Cerebellar cortex (tissue), 1 donor: ENCODE measurements at places on chromosomes 2 and 18.
A peak's percentile ranks its signal among the peaks of the same experiment; 100 is the strongest.

- DNase-seq = no peak
Measured at GRCh38 chr2:109563980-109564550, 49.7 kb downstream of the SEPTIN10 start.

DNA sequence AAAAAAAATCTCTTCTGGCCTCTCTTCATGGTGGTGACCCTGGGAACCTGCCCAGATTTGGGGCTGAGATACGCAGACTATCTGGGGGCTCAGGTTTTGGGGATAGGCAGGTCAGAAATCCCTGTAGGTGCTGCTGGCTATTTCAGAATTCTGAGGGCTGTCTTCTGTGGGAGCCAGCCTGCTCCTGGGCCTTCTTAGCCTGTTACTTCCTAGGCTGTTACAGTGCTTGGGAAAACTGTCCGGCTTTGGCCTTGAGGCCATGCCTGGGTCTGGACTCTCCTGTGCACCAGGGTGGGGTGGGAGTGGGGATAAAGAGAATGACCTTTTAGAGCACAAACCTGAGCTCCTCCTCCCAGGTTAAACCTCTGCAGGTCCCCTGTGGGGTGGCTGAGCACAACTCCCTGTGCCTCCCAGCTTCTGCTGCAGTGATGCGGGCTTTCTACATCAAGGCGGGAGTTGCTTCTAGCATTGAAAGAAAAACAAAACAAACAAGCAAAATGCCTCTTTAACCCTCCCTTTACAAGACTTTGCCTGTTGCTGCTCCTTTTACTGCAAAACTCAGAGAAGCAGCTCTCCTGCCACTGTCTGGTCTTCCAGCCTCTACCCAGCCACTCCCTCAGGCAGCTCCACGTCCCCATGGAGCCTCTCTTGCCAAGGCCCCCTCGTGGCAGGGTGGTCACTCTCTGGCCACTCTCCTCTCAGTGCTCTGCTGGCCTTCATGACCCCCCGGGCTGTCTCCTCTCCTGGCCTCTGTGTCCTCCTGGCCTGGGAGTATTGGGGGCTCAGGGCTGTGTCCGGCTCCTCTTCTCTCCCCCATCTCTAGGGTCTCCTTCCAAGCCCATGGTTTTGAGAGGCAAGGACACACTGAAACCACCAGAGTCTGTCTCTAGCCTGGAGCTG, 293.0 kb upstream of the HS6ST1 start:
- no peak for DNase-seq

DNA sequence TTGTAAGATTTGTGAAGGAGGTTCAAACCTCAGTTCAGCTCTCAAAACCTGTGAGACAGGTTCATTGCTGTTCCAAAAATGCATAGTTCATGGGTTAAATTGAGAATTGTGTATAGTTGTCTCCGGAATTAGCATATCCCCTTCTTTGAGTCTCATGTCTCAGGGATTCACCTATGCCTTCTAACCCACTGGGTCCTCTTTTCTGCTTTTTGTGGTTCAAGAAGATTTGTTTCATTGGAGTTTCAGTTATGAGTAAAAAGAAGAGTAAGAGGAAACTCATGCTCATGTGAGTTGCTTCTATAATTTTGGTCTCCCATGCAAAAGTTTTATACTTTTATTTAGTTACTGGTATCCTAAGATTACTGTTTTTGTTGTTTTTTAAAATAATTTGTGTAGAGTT, 1219.8 kb upstream of the ZEB2 start:
- no peak for DNase-seq

- no peak for DNase-seq
Measured at GRCh38 chr2:226299771-226300170, 499.8 kb downstream of the IRS1 start.

GRCh38 chr2:64831134-64831976, 157.8 kb upstream of the SLC1A4 start:
- peak; percentile 69 for DNase-seq

- no peak for DNase-seq
Measured at GRCh38 chr2:88855620-88856408, 164.3 kb downstream of the RPIA start.

- DNase-seq = peak; percentile 17
Measured at GRCh38 chr2:178256382-178257042, 62.2 kb downstream of the OSBPL6 start.

- no peak for DNase-seq
Measured at GRCh38 chr18:72674710-72675109, 130.6 kb upstream of the CBLN2 start.

- DNase-seq = no peak
Measured at GRCh38 chr2:224185023-224185601, 146.0 kb upstream of the SERPINE2 start.

GRCh38 chr2:166170356-166170755, 42.5 kb upstream of the SCN1A start:
- DNase-seq = no peak

DNA sequence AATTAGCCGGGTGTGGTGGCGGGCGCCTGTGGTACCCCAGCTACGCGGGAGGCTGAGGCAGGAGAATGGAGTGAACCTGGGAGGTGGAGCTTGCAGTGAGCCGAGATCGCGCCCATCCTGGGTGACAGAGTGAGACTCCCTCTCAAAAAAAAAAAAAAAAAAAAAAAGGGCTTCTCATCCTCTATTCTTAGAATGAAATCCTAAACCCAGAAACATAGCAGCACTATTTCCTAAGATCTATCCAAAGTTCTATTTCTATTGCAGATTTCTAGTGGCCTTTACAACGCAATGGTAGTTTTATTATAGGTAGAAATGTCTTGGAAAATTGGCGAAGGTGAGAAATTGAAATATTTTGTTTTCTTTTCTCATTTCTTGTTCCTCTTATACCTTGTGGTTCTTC, 501.0 kb upstream of the SETBP1 start:
- DNase-seq = no peak

- peak; percentile 48 for DNase-seq
Measured at GRCh38 chr2:94986392-94986963, 39.0 kb upstream of the MAL start.

GRCh38 chr2:18719978-18720775, 130.8 kb upstream of the NT5C1B start:
- DNase-seq = no peak

DNA sequence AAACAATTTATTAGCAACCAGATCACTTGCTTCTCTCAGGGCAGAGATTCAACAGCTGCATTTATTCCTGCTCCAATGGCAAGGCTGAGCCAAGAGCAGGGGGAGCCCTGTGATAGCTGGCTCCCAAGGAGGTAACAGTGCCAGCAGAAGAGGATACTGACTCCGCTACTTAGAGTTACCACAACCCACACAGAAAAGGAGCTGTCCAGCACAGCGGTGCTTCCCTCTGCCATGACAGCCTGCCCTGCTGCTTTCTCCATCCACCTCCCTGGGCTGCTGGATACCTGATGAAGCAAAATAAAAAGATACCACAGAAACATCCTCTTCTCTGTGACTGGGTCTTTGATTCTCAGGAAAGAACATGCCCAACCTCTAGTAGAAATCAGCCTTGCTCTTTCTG, 467.2 kb downstream of the LRRTM4 start:
- DNase-seq = no peak

- DNase-seq = no peak
Measured at GRCh38 chr18:44539926-44540325, 140.8 kb upstream of the SETBP1 start.

- DNase-seq = no peak
Measured at GRCh38 chr18:59613903-59614302, 83.3 kb downstream of the CCBE1 start.

- no peak for DNase-seq
Measured at GRCh38 chr2:62305421-62306176, 109.7 kb downstream of the B3GNT2 start.

- DNase-seq = peak; percentile 9
Measured at GRCh38 chr2:5932556-5933469, 240.6 kb downstream of the SOX11 start.

GRCh38 chr2:62653582-62654422, 51.7 kb upstream of the EHBP1 start:
- no peak for DNase-seq

DNA sequence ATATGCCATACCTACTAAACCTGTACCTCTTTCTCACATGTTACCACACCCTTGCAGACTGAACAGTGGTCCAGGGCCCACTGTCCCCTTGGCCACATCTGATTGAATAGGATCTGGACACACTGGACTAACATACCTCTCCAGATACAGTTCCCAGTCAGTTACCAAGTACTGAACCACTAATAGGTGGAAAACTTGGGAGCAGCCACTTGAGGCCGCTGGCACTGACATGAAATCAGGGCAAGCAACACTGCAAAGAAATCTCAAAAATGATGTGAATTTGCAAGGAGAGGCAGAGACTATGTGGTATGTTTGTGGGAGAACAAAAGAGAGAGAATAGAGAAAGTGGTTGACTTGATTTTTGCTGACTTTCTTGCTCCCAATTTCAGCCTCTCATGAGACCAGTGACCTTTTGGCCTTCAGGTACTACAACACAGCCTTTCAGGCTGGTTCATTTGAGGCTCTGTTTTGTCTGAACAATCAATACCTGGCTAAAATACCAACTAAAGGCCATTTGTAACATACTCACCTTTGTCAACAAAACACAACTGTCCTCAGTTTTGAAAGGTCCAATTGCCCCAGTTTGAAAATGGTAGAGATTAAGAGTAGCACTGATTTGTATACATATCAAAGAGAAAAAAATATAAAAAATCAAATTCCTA, 7.8 kb downstream of the GRB14 start:
- no peak for DNase-seq

GRCh38 chr2:198096965-198097364, 292.6 kb downstream of the PLCL1 start:
- DNase-seq = no peak

- no peak for DNase-seq
Measured at GRCh38 chr2:190443778-190444481, 35.8 kb downstream of the MFSD6 start.

DNA sequence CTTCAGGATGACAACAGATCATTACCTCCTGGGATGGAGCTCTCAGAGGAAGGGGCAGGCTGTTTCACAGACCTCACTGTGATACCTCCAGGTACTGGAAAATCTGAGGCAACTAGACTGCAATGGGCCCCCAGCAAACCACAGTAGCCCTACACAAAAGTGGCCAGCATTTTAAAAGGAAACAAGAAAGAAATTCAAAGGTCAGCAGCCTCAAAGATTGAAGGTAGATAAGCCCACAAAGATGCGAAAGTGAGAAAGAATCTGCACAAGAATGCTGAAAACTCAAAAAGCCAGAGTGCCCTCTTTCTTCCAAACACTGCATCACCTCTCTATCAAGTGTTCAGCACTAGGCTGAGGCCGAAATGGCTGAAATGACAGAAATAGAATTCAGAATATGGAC, 499.5 kb upstream of the CHAC2 start:
- no peak for DNase-seq

DNA sequence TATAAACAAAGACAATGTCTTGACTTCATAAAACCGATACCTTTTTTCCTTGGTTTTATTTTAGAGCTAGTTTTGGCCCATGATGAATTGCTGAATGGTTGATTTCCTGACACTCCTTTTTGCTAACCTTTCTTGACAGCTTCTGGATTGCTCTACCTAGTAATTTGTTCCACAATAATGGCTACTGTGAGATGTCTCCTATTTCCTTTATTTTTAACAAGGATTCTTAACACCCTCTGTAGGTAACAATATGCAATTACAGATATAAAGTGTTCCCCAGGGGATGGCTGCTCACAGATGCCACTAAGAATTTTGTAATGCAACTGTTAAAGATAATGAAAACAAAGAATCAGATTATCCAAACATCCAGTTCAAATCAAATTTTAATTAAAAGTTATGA, 100.8 kb upstream of the ATP5MC3 start:
- DNase-seq = peak; percentile 90

DNA sequence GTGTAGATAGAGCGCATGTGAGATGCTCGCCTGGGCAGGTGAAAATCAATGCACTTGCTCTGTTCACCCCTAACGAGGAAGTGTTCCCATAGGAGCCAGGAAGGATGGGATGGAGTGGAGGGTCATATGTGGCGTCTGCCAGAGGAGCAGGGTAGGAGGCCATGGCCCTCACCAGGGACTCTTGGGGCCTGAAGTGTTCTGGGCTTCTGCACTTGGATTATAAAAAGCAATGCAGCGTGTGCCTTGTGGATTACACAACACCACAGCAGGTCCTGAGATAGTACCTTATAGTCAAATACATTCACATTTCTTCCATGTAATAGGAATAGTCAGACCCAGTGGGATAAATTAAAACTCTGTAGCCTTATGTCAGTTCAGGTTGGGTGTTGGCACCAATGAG, 100.1 kb downstream of the CABLES1 start:
- DNase-seq = no peak

- no peak for DNase-seq
Measured at GRCh38 chr2:42721898-42722297, 42.0 kb downstream of the OXER1 start.

DNA sequence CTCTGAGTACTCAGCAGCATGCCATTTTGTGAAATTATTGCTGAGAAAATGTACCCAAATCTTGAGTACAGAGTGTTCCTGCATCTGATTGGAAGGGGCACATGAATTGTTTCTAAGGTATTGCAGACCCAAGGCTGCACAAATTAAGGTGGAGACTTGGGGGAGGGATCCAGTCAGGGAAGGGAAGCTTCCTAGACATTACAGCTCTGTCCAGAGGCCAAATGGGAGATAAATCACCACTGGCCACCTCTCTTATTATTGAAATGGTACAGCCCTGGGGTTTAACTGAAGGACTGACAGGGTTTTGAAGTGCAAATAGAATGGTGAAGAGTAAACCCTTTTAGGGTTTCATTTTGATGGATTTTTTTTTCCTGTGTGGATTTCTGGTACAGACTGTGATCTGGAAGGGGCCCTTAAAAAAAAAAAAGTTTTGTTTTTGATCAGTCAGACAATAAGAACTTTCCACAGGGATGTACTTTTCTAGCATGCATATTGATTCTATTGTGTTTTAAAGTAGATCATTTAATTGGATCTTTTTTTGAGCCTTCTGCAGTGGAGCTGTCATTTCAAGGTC, 119.4 kb downstream of the GREB1L start:
- DNase-seq = peak; percentile 28

DNA sequence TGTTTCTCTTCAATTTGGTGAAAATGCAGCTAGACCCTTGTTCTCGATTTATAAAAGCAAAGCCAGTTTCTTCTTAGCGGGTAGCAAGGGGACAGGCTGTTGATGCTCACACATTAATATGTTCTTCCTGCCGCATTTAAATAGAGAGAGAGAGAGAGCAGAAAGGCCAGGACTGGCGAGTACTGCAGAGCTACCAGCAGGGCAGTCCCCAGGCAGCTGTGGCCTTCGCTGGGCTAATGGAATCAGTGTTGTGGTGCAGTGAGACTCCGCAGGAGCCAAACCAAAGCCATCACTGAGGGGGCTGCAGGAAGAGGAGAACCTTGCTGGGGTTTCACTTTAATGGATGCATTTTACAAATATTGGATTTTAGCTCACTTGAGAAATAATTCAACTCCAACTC, 223.6 kb downstream of the ACTR3 start:
- no peak for DNase-seq

DNA sequence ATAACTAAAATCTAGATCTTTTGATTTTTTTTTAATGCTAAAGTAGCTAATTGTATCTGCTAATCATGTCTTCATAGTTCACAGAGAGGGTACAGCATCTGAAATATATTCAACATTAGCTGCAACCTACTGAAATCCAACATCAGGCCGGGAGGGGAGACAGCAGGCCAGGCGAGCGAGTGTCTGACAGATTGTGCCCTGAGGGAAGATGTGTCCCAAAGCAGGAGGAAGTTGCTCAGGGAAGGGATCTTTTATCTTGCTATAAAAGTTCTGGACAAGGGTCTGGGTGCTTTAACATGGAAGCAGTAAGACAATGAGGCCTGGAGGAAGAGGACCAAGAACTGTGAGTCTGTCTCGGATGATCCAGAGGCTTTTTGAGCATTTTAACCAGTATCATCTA, 274.1 kb downstream of the AFF3 start:
- no peak for DNase-seq
